Hematopoietic multipotent progenitor cell treated with erythropoietin and hydrocortisone succinate and interleukin-3 and kit ligand, for 8 days (in vitro differentiated cells): ENCODE measurements at places on chromosomes 1 and 21.

- no peak for DNase-seq
Measured at GRCh38 chr1:114369930-114370329, 141.1 kb downstream of the TRIM33 start.

GRCh38 chr1:114093624-114094362, 59.9 kb downstream of the SYT6 start:
- DNase-seq: no peak

- no peak for DNase-seq
Measured at GRCh38 chr1:80462006-80462405, 1338.7 kb upstream of the ADGRL2 start.

- DNase-seq: no peak
Measured at GRCh38 chr1:162997499-162998285, 71.5 kb upstream of the RGS4 start.

DNA sequence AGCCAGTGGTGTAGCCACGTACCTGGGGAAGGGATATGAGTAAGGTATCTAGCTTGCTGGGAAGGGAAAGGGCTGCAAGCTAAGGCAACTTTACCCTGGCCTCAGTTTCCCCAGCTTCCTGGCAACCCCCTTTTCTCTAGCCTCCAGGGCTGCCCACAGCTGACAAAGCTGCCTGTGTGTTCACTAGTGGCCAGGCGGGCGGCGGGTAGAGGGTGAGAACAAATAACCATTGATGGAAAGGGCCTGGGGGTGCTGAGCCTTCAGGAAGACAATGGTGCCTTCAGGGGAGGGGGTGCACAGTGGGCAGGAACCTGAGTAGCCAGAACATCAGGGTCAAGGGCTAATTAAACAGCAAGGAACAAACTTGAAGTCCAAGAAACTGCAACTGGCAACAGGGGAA, 6.1 kb downstream of the CERS2 start:
- no peak for DNase-seq

DNA sequence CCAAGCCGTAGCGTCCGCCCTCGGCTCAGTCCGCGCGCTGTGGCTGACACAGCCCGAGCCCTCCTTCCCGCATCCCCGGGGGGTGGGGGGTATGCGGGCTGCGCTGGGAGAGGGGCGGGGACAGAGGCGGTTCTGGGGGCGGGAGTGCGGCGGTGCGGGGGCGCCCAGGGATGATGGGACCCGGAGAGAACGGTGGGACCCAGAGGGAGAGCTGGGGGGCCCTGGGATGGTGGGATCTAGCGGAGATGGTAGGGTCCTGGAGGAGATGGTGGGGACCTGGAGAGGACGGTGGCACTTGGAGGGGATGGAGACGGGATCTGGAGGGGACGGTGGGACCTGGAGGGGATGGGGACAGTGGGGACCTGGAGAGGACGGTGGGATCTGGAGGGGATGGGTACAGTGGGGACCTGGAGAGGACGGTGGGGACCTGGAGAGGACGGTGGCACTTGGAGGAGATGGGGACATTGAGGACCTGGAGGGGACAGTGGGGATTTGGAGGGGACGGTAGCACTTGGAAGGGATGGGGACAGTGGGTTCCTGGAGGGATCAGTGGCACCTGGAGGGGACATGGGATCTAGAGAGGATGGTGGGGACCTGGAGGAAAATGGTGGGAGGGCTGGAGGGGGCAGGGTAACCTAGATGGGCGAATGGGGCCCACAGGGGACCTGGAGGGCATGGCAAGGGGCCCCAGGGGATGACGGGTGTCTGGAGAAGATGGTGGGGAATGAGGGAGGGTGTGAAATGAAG, 477 bp downstream of the SNAP47 start:
- no peak for DNase-seq

GRCh38 chr1:40495315-40495903, 13.2 kb upstream of the EXO5 start:
- no peak for DNase-seq

GRCh38 chr1:5863238-5863637, 129.0 kb downstream of the NPHP4 start:
- no peak for DNase-seq

DNA sequence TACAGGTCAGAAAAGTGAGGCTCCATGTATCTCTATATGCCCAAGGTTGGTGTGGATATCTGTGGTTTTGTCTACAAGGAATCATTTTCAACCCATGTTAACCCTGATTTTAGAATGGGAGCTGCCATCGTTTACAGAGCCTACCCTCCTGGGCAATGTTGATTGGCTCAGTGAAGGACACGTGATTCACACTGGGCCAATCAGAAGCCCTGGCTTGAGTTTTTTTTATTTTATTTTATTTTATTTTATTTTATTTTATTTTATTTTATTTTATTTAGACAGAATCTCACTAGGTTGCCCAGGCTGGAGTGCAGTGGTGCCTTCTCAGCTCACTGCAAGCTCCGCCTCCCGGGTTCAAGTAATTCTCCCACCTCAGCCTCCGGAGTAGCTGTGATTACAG, 35.8 kb downstream of the FOXO6 start:
- DNase-seq: no peak

GRCh38 chr1:8055973-8056372, 29.9 kb upstream of the ERRFI1 start:
- no peak for DNase-seq

- no peak for DNase-seq
Measured at GRCh38 chr1:82823876-82824275, 1023.1 kb downstream of the ADGRL2 start.
